ENCODE measurements at places on chromosomes 12 and 14.

GRCh38 chr12:40000884-40001283, 105.0 kb downstream of the SLC2A13 start:
- DNase-seq: no peak

GRCh38 chr12:105742567-105742874, 396.2 kb downstream of the NUAK1 start:
- no peak for DNase-seq

- DNase-seq: no peak
Measured at GRCh38 chr14:96138241-96138640, 66.4 kb upstream of the BDKRB2 start.

DNA sequence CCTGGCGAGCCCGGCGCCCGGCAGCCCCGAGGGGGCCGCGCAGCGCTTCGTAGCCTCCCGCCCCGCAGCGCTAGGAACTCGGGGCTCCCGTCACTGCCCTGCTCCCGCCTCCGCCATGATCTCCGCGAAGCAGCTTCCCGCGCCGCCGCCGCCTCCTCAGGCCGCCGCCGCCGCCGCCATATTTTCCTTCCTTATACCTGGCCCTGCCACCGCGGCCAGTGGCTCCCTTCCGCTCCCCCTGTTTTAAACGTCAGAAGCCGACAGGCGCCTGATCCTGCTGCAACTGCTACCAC, 286 bp downstream of the PPP4R3A start:
- DNase-seq: peak; percentile 68

DNA sequence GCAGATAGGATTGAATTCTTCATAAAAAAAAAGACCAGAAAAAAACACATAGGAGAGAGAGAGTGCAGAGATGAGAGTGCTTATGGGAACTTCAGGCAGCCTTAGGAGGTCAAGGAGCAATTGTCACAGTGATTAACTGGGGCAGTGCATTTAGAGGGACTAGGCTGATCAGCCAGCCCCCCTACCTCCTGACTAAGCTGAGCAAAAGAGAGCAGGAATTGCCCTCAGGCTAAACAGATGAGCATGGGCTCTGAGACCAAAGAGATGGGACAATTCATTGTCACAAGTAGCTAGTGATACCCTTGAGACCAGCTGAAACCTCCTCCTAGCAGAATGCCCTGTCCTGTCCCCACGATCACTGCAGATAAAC, 124.0 kb downstream of the BTG1 start:
- DNase-seq: no peak

- DNase-seq: no peak
Measured at GRCh38 chr12:70327541-70327940, 38.5 kb upstream of the KCNMB4 start.

DNA sequence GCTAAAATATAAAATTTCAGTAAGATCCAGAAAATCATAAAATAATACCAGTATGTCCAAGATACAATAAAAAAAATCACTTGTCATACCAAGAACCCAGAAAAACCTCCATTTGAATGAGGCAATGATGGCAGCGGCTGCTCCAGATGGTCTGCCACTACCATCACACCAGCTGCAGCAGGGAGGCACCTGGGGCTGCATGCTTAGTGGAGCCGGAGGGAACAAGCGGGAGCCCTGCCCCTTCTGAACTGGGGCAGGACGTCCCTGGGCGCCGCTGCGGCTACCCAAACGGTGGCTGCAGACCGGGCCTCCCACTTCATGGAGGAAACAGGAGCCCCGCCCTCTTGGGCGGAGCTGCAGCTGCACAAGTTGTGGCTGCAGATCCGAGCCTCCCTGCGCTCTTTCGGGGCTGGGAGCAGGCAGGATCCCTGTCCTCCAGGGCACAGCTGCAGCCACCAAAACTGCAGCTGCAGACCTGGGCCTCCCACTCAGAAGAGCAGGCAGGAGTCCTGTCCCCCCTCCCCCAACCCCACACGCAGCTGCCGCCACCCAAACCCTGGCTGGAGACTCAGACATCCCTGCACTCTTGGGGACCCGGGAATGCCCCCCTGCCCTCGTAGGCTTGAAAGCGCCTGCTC, 36.1 kb upstream of the OR5AU1 start:
- peak; percentile 33 for DNase-seq

- no peak for DNase-seq
Measured at GRCh38 chr14:77709412-77709811, 1.5 kb downstream of the SLIRP start.

DNA sequence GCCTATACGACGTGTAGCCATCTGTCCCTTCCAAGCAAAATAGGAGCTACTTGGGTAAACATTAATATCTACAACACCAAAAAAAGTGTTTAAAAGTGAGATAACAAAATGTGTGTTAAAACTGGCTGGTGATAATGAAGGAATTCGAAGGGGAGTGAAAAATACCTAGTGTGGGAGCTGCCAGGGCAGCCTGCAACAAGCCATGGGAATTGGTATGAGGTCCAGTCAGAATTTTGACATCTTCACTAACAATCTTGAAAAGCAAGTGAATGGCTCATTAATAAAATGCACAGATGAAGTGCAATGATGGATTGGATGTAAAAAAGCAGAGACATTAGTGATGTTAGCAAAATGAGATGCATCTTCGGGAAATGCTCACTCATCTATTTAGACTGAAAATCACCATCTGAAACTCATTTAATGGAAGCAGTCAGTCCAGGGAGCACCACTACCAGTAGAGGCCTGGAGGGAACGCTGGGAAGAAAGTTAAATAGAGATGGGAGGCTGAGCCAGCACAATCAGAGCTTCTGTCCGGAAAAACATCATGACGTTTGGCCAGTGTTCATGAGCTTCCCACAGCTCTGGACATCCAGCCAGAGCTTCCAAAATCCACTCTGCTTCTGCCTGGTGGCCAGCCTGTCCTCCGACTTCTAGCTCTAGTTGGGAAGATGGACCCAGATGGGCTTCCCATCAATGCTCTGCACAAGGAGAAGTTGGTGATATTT, 405.0 kb upstream of the TMTC1 start:
- no peak for DNase-seq

- DNase-seq: no peak
Measured at GRCh38 chr14:49550286-49551184, 35.6 kb downstream of the RPS29 start.

- no peak for DNase-seq
Measured at GRCh38 chr14:60651086-60651795, 2.0 kb upstream of the SIX1 start.

- DNase-seq: no peak
Measured at GRCh38 chr14:42370056-42370455, 763.4 kb downstream of the LRFN5 start.

DNA sequence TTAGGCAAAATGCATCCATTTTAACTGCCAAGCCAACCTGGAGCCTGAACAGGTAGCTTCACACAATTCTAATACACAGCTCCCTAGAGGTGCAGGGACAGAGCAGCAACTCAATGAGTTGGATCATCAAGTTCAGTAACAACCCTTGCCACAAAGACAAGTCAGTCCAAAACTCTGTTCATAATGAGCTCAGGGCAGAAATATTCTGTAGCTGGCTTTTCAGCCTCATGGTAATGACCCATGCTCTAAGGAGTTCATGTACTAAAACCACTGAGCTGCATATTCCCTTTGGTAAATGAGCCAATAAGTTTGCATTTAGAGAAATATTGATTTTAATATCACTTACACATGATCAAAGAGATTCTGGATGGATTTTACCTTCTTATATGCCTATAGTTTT, 316.1 kb downstream of the SEC23A start:
- no peak for DNase-seq

GRCh38 chr14:105420974-105421674, 1.5 kb downstream of the MTA1 start:
- DNase-seq: no peak

DNA sequence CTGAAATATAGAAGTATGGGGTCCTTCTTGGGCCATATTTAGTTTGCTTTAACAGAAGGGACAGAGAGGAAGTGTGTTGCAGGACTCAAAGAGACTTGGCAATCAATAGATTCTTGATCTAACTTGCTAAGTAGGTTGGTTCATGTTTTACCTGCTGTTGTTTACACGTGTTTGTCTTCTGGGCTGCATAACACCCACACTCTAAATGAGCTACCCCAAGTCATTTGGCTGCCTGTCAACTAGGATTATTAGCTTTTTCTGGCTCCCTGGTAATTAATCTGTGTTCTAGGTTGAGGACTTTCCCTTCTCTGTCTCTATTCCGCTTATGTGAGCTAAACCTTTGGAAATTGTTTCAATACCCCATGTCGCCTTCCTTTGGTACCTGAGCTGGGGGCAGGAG, 10.1 kb upstream of the TBPL2 start:
- no peak for DNase-seq

DNA sequence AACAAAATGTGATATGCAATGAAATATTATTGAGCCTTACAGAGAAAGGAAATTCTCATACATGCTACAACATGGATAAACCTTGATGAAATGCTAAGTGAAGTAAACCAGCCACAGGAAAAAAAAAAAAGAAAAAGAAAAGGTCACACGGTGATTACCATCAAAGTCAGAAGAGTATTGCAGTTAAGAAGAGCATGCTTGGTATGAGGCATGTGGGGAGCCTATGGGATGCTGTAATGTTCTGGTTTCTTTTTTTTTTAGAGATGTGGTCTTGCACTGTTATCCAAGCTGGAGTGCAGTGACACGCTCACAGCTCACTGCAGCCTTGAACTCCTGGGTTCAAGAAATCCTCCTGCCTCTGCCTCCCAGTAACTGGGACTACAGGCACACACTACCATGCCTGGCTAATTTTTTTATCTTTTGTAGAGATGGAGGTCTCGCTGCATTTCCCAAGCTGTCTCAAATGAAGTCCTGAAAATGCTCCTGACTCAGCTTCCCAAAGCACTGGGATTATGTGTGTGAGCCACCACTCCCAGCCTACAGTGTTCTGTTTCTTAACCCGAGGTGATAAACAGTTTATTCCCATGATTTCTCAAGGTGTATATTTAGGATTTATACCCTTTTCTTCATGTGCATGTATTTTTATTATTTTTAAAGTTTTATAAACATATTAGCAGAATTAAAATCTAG, 96.2 kb downstream of the SEC23A start:
- no peak for DNase-seq

DNA sequence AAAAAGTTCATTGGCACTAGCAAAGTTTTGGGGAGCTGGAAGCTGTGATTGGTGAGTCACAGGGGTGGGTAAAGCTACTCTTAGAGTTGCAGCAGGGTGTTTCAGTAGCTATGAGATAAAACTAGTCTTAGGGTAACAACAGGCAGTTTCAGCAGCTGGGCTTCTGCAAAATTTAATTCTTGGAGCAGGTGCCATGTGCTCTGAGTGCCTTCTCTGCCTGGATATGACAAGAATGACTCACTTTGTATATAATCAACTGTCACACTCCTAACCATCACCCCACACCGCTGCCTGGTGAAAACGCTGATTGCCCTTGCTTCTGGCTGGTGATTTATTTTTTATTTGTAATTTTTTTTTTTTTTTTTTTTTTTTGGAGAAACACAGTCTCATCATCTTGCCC, 10.5 kb upstream of the PLBD2 start:
- DNase-seq: no peak

DNA sequence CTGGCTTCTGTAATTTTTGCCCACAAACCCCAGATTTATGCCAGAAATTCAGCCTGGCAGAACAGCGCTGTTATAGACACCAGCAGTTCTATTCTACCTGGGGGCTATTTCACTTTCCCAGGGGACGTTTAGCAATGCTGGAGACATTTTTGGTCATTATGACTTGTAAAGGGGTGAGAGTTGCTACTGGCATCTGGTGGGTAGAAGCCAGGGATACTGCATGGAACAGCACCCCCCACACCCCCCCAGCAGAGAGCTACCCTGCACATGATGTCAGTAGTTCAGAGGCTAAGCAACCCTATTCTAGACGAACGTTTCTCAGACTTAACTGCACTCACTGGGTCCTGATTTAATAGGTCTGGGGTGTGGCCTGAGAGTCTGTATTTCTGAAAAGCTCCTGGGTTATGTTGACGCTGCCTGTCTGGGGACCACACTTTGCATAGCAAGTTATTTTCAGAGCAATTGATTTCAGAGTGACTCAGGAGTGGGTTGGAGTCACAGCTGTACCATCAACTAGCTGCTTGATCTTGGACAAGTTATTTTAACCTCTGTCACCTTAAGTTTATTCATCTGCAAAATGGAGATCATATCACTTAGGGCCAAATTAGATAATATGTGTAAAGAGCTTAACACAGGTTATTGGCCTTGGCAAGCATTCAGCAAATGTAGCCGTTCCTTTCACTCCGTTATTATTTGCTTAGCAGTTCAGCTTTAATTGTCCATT, 48.5 kb downstream of the CHST11 start:
- no peak for DNase-seq

GRCh38 chr12:119870457-119870856, 6.7 kb downstream of the CIT start:
- DNase-seq: no peak

GRCh38 chr14:103534576-103535061, 5.6 kb downstream of the TRMT61A start:
- DNase-seq: no peak

DNA sequence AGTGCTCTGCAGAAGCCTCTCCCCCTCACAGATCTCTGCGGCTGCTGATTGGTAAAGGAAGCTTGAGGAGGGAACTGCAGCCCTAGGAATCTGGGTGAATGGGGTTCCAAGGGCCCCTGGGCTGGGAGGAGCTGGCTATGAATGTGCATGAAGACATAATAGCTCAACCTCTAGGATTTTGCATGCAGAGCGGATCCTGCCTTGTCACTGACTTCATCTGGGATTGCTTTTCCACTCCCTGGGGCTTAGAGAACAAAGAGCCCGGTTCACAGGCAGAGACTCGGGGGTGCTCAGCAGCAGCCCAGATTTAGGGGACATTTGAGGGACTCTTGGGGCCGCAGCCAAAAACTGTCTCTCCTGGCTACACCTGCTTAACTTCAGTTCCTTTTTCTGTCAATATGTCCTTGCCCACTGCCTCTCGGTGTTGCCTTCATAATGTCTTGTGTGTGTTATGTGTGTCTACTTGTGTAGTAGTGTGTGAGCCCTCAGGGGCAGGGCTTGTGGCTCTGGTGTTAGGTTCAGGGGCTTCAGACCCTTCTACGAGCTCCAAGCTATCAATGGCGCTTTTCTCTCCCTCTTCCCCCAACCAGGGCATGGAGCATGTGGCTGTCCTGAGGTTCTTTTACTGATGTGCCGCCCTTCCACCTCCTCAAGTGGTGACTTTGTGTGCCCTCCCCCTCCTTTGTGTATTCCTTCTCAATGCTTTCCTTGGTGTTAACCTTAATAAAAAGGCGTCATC, 1.9 kb downstream of the CCDC184 start:
- no peak for DNase-seq

DNA sequence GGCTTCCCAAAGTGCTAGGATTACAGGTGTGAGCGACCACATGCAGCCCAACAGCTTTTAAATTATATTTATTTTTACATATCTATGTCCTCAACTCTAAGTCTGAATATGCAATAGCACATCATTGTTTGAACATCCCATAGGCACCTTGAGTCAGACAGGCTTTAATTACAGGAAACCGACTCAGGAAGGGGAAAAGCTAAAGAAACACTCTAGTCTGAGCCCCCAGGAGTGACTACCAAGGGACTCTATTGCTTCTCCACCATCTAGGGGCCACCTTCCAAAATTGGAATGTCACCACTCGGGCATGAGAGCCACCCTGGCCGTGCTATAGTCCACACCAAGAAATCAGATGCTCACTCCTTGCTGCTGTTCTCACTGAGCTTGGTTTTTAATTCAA, 14.0 kb upstream of the MFAP5 start:
- DNase-seq: no peak

- DNase-seq: no peak
Measured at GRCh38 chr12:95266254-95266653, 48.6 kb downstream of the VEZT start.
